AG09309 (cell line): ENCODE measurements at places on chromosomes 12 and 14.
A peak's percentile ranks its signal among the peaks of the same experiment; 100 is the strongest.

- DNase-seq = no peak
Observed at GRCh38 chr14:21091821-21092272, 6.6 kb downstream of the ZNF219 start.

- DNase-seq = no peak
Observed at GRCh38 chr14:76937181-76938091, 91.1 kb downstream of the IRF2BPL start.

DNA sequence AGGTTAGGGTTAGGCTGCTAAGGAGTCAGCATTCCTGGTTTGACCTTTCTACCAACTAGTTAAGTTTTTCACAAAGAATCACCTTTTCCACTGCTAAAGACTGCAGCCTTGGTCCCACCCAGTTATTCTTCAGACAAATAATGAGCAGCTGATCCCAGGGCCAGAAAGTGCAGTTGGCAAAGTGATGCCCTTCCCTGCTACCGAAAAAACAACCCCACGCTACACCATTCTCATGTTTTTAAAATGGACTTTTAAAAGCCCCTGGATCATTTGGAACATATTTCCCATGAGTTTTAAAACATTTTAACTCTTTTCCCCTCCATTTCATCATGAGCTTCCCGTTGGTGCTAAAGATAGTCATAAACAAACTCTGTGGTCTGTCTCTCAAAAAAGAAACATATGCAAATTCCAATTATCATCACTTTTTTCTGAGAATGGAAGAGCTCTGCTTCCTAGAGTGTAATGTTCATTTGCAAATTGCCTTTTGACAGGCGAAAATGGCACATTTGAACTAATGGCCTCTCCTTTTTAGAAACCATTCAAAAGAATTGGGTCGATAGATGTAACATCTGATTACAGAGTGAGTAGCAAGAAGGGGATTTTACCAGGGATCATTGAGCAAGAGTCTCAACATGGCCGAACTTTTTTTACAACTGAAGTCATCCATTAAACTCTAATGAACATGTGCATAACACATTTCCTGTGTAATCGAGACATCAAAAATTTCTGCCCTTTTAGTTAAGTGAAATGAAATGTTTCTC is 129.3 kb upstream of the RAP1B start:
- peak; percentile 46 for DNase-seq

GRCh38 chr12:102169922-102170621 is 27.6 kb downstream of the PMCH start:
- DNase-seq = no peak

DNA sequence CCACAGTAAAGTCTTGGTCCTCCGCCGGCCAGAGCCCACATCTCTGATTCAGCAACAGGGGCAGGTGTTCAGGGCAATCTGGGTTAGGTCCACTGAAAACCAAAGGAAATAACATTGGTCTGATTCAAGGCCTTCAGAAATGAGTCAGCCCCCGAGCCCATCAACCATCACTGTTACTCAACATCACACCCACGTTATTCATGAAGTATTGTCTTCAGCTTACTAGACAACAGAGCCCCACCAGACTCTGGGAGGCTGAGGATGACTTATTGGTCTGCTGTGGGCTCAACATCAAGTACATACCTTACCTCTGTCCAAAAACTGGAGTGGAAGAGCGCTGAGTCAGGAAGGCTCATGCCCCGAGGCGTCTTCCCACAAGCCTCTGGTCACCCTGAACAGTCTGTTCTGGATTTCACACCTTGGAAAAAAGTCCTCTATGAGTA is 97.5 kb downstream of the ZFP36L1 start:
- peak; percentile 100 for DNase-seq

GRCh38 chr14:54690887-54691286 is 124.0 kb downstream of the SAMD4A start:
- no peak for DNase-seq

GRCh38 chr14:69037790-69038454 is 58.8 kb upstream of the ACTN1 start:
- no peak for DNase-seq

- no peak for DNase-seq
Observed at GRCh38 chr14:92496191-92496857, 17.3 kb upstream of the RIN3 start.

- DNase-seq = no peak
Observed at GRCh38 chr14:86333493-86333892, 803.5 kb downstream of the FLRT2 start.

DNA sequence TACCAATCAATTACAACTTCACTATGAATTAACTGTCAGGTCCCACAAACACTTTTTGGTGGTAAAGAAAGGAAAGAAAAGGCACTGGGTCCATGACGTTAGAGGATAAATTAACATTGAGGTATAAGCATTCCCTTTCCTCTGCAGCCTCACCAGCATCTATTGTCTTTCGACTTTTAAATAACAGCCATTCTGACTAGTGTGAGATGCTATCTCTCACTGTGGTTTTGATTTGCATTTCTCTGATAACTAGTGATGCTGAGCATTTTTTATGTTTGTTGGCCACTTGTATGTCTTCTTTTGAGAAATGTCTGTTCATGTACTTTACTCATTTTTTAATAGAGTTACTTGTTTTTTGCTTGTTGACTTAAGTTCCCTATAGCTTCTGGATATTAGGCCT is 9.4 kb downstream of the ANKS1B start:
- DNase-seq = no peak

GRCh38 chr12:561908-562593 is 101.2 kb downstream of the NINJ2 start:
- DNase-seq = no peak

GRCh38 chr14:23360496-23360895 is 4.5 kb downstream of the EFS start:
- no peak for DNase-seq

DNA sequence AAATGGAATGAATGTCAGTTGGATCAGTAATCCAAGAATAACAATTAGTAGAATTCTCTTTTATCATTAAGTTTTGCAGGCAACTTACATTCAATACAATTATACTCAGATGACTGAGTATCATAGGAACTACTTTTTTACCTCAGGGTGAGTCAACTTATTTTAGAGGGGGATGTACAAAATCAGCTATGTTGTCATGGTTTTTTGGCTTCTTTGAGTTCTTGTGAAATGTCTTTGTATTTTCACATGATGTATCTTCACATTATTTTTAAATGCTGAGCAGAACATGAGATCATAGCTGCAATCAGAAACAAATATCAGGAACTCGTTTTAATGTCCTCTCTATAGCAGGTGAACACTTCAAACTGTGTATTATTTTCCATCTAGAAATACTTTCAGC is 65.3 kb upstream of the PTPRR start:
- no peak for DNase-seq

- no peak for DNase-seq
Observed at GRCh38 chr14:102046337-102047278, 40.2 kb downstream of the HSP90AA1 start.

- DNase-seq = peak; percentile 66
Observed at GRCh38 chr12:95413576-95413975, 60.4 kb upstream of the METAP2 start.

GRCh38 chr12:87441511-87441910 is 587.7 kb downstream of the C12orf50 start:
- DNase-seq = no peak

- no peak for DNase-seq
Observed at GRCh38 chr12:125114365-125115141, 49.3 kb downstream of the AACS start.

GRCh38 chr12:57593187-57593586 is 2.2 kb downstream of the PIP4K2C start:
- DNase-seq = no peak

- no peak for DNase-seq
Observed at GRCh38 chr12:46367351-46368029, 5.1 kb downstream of the SLC38A2 start.

GRCh38 chr12:76562130-76562529 is 2.6 kb upstream of the OSBPL8 start:
- no peak for DNase-seq

GRCh38 chr12:452667-453210 is 7.0 kb upstream of the B4GALNT3 start:
- DNase-seq = no peak

DNA sequence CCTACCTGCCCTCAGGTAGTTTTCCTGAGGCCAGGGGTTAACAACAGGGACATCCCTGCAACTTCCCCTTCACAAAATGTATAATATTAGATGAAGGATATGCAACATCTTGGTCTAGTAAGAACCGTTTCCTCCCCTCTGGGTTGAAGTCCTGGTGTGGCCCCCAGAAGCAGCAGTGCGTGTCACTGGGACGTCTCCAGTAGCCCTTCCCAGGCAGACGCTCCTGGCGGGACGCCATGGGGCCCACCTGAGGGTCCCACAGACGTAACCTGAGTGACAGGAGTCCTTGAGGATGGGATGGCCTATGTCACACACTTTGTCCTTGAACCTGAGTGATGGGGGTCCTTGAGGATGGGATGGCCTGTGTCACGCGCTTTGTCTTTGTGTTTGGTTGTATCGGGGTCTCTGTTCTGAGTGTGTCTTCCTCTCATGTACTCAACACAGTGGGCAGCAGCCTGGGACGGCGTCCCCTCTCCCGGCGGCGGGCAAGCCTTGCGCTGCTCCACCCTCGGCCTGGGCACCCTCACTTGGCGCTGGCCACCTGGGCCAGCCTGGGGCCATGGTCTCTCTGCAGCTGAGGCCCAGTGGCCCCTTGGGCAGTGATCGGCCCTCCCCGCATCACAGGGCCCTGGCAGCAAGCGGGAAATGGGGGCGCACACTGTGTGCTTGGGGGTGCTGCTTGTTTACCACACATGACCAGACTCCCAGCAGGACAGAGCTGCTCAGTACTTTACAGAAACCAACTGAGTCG is 14.3 kb upstream of the AMN start:
- no peak for DNase-seq

DNA sequence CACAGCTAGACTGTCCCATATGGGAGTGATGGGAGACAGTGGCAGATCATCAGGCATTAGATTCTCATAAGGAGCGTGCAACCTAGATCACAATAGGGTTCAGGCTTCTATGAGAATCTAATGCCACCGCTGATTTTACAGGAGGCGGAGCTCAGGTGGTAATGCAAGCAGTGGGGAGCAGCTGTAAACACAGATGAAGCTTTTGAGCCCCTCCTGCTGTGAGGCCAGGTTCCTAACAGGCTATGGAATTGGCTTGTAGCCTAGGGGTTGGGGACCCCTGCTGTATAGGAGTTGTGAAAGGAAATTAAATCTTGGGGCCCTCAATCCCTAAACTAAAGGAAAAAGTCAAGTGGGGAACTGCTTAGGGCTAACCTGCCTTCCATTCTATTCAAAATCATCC is 29.6 kb downstream of the ADIPOR2 start:
- no peak for DNase-seq

- DNase-seq = no peak
Observed at GRCh38 chr14:103878180-103878579, 30.8 kb upstream of the PPP1R13B start.

DNA sequence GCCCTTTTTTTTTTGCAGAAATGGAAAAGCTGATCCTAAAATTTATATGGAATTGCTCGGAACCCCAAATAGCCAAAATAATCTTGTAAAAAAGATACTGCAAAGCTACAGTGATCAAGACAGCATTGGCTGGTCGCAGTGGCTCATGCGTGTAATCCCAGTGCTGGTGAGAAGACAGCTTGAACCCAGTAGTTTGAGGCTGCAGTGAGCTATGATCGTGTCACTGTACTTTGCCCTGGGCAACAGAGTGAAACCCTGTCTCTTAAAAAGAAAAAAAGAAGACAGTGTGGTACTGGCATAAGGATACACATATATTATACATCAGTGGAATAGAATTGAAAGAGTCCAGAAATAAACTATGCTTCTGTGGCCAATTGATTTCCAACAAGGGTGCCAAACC is 5.4 kb downstream of the ITGB7 start:
- no peak for DNase-seq

GRCh38 chr14:89053303-89053702 is 228.9 kb downstream of the TTC8 start:
- DNase-seq = no peak

GRCh38 chr12:74801625-74802024 is 264.0 kb downstream of the ATXN7L3B start:
- DNase-seq = no peak

GRCh38 chr14:29805415-29806123 is 122.1 kb downstream of the PRKD1 start:
- peak; percentile 90 for DNase-seq

DNA sequence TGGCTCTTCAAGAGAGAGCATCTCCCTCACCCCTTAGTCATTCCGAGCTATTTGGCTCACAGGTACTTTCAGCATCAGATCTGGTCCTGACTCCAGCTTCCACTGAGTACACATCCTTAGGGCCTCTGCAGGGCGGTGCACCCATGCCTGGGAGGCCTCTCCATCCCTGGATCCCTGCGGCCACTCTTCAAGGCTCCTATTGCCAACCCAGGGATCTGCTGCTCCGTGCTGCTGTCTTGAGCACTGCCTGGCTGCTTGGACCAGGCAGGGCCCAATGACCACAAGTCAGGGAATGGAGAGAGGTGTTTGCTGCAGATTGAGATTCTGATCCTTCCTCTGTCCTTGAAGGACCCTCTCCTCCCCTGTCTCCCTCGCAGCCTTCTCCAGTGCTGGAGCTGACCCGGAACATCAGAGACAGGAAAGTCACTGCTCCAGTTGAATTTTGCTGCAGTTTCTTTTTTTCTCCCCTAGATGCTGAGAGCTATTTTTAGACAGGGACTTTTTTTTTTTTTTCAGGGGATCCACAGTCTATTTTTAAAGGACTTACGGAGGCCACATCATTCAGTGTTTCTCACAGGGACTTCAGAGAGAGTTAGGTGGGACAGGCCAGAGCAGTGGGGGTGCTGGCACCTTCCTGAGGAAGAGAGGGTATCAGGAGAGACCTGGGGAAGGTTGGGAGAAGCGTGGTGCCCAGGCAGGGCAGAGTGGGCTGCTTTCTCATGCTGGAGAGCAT is 50.1 kb upstream of the KCNA1 start:
- DNase-seq = no peak

GRCh38 chr12:48022676-48023385 is 18.6 kb upstream of the COL2A1 start:
- DNase-seq = no peak

- no peak for DNase-seq
Observed at GRCh38 chr14:59275668-59276067, 87.2 kb downstream of the DAAM1 start.

GRCh38 chr14:104228716-104229533 is 90.5 kb downstream of the KIF26A start:
- DNase-seq = no peak

DNA sequence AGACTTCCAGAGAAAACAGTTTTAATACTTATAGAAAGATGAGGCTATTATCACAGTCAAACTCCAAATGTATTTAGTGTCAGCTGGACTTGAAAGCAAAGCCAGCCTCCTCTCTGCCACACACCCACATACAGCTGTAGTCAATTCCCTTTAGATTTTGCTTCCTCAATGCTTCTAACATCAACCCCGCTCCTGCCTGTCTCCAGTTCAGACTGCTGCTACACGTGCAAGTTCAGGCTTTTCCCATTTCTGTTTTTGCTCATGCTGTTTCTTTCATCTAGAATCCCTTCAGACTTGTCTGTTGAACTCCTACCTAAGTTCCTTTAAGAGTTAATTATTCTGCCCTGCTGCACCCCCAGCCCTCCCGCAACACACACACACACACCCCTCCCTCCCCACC is 380.0 kb downstream of the KCNH5 start:
- no peak for DNase-seq

- DNase-seq = no peak
Observed at GRCh38 chr12:53645165-53645564, 19.0 kb upstream of the ATF7 start.

- DNase-seq = no peak
Observed at GRCh38 chr12:50894241-50894640, 51.5 kb downstream of the TMPRSS12 start.
